Tibial nerve (tissue), 4 donors: ENCODE measurements at places on chromosomes 2 and 18.

- H3K36me3 ChIP-seq: no peaks in the 10 kb centered on the region
- DNase-seq: no peak
- no peak overlapping the region for H3K27ac ChIP-seq
- H3K4me1 ChIP-seq: no peaks in the 10 kb centered on the region
- H3K27me3 ChIP-seq: no peaks in the 10 kb centered on the region
Observed at GRCh38 chr2:72051971-72052505, 95.6 kb downstream of the CYP26B1 start.

DNA sequence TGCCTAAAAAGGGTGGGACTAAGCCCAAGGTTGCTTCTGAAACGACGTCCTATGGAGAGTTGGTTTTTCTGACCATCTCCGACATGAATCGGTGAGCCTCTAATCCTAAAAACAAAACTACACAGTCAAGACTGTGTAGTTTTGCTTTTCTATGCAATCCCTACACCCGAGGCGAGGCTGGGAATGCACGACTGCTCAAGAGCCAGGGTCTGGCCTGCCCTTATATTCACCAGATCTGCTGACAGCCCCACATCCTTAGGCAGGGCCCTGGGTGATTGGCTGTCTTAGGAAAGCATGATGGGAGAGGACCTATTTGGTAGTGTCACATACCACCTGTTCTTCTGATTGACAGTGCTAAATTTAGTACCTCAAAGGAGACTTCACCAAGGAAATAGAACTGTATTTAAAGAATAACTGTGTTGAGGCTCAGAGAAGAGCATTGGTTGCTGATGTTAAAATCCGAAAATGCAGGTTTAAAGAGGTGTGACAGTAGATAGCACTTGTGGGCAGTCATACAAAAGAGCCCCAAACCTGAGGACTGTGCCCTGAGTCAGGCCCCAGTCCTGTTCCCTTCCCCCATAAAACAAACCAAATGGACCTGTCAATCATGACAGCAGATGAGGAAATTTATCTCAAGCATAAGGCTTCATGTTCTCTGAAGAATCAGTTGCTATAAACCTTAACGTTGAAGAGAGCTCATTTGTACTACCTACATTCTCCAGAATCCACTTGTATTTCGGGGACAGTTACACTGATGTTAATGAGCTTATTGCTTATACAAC lies at the start of gene TTN:
Gene TTN (minus strand): TSS at position 197 of the 782 bp plus-strand sequence. CDS start 2,781 bp downstream, outside the sequence.
- H3K27ac ChIP-seq: no peak within 1 kb of the TSS
- no peaks in the 10 kb centered on the region for H3K27me3 ChIP-seq
- no peak for DNase-seq

DNA sequence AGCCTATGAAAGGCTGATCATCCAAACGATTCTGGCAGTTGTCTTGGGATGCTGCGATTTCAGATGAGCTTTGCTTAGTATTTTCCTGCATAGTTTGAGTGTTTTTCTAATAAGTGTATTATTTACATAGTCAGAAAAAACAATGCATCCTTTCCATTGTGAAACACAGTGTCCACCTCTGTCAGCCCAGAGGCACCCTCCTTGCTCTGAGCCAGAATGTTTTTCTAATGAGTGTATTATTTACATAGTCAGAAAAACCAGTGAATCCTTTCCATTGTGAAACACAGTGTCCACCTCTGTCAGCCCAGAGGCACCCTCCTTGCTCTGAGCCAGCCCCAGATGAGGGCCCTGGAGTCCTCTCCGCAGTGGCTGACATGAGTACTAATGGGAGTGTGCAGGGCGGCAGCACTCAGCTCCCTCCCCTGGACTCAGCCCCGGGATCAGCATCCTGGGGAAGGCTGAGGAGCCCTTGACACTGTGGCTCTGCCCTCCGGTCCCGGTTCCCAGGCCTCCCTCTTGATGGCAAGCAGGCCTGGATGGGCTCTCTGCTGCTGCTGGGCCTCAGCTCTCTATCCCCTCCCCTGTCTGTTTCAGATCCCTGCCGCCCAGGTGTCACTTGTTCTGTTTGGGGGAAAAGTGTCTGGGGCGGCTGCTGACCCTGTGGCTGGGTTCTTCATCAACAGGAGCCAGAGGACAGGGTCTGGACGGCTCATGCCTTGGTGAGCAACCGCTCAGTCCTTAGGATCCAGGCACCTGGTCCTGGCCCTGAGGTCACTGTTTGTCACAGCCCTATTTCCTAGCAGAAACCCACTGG lies 5.9 kb downstream of the MFSD2B start:
- H3K27ac ChIP-seq: no peak overlapping the region
- DNase-seq: no peak
- H3K4me1 ChIP-seq: no peaks in the 10 kb centered on the region
- H3K36me3 ChIP-seq: no peaks in the 10 kb centered on the region

DNA sequence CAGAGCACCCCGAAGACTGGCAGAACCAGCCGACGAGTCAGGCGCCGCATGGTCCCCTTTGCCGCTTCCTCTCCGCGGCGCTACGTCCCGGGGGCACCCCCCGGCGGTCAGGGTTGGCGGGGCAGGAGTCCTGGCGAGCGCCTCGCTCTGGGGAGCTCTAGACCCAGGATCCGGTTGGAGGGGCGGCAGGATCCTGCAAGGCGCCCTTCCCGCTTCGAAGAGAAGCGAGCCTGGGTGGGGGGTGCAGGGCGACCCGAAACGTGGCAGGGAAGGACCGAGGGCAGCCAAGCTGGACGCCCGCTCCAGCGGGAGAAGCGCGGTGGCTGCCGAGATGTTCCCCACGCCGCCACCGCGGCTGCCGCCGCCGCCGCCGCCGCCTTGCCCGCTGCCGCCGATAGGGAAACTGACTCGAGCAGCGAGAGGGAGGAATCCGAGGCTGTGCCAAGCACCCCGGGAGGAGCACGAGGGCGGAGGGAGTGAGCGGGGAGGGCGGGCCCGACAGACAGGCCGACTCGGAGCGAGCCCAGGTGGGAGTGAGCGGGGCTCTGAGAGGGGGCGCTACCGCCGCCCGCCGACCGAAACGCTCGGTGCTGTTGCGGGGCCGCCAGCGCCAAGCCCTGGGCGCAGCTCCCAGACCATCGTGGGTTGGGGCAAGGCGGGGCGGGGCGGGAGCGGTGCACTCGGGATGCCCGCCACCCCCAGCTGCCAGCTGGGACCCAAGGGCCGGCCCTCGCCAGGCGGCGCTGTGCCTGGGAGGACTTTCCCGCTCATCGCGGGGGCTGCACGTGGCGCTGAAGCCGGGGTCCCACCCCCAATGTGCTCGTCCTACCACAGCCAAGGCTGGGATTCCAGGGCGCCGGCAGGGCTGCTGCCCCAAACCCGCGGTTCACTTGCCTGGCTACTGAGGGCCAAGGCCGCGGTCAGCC lies at the start of gene GALNT14:
Gene GALNT14 (minus strand): TSS at position 404 of the 926 bp plus-strand sequence. CDS start 354 bp downstream, at position 50.
- H3K27ac ChIP-seq: no peak within 1 kb of the TSS
- peak within 1 kb of the TSS; percentile 14 for H3K4me3 ChIP-seq
- no peaks in the 10 kb centered on the region for H3K36me3 ChIP-seq
- peaks cover 58% of the 10 kb centered on the region for H3K27me3 ChIP-seq
- no peak for DNase-seq

GRCh38 chr2:208548700-208549099 lies 142.1 kb downstream of the PTH2R start:
- DNase-seq: no peak
- no peaks in the 10 kb centered on the region for H3K27me3 ChIP-seq

GRCh38 chr2:1821530-1821929 lies 77.2 kb upstream of the PXDN start:
- no peaks in the 10 kb centered on the region for H3K4me1 ChIP-seq
- H3K4me3 ChIP-seq: no peak overlapping the region
- no peaks in the 10 kb centered on the region for H3K36me3 ChIP-seq

DNA sequence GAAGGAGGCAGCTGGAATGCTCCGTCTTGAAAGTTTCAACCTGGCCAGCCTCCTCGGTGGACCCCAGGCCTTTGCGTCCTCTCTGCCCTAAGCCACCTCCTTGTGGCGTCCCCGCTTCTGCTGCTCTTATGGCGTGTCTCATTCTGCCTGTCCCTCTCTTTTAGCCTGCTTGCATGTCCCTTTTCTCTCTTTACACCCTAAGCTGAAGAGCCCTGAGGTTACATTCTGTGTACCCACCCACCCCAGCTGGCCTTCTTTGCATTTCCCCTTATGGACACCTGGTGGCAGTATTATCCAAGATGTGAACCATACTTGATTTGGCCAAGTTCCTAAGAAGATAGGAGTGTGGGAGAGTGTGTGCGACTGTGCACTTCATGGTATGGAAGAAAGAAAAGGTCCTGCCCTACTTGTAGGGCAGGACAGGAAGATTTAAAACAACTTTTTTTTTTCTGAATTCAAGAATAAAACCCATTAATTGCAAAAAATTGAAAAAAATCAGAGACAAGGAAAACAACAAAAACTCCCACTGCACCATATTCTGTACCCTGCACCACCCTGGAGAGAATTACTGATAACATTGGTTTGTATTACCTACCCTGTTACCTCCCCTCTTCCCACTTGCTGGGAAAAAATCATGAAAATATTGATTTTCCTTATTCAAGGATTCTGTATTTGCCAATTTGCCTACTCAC lies 77.4 kb downstream of the DYSF start:
- no peak for DNase-seq
- H3K27me3 ChIP-seq: no peaks in the 10 kb centered on the region
- no peaks in the 10 kb centered on the region for H3K4me1 ChIP-seq
- no peak overlapping the region for H3K27ac ChIP-seq
- no peaks in the 10 kb centered on the region for H3K36me3 ChIP-seq
